Spinal cord (tissue), 10 donors: ENCODE measurements at places on chromosomes 16 and 17.

- DNase-seq, result no peak
Observed at GRCh38 chr16:9302072-9302471, 210.6 kb downstream of the HAPSTR1 start.

DNA sequence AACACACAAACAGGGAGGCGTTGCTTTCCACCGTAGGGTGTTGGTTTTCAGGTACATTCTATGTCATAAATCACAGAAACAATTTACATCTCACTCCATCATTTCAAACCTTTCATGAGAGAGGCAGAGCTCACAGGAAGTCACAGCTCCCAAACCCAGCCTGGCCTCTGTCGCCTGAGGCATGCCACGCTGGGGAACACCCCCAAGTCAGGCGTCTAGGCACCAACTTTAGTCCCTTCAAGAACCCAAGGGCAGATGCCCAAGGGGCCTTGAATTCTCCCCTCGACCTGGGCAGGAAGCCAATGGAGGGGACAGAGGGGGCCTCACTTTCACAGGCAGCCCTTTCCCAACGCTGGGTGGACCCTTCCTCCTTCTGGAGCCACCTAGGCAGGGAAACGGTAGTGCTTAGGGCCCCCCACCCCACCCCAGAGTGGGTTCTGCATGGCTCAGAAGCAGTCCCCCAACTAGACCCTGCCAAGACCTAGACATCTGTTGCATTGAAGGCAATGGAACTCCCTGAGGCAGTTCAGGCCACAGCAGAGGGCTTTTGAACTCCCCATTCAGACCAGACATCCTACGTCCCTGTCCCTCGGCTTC, 10.6 kb downstream of the TBX4 start:
- DNase-seq, result no peak

- no peak for DNase-seq
Observed at GRCh38 chr17:14353861-14354474, 53.1 kb downstream of the HS3ST3B1 start.

DNA sequence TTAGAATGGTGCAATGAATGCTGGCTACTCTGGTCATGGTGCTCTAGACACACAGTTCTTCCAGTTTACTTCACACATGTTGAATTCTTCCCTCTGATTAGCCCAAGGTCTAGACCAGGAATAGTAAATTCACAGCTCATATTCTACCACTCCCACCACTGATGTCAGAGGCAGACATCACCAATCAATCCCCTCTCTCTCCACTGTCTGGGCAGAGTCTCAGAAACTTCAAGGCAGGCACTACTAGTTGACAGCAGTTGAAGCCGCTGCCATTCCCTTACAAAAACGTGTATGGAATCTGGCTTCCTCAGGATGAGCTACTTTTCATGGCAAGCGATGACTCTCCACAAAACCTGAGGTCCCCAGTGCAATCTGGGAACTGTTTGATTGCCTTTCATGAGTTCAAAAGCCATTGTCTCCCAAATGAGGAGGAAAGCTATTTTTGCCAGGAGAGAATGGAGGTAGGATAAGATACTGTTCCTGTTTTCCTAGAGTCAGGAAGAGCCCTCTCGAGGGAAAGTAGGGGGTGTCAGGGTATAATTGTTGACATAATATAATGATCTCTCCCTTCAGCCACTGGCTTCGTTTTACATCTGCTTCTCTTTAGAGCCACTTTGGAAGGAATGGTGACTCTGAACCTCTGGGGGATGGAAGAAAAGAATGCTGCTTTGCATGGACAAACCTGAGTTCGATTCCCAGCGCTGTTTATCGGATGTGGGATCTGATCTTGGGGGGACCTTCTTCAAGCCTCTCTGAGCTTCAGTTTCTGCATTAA, 90.0 kb downstream of the FOXL1 start:
- DNase-seq, result no peak

GRCh38 chr17:81917565-81918332, at the start of gene SIRT7:
TSS of gene SIRT7 (minus strand) at chr17:81918176. CDS start at chr17:81918131, 45 bp downstream.
- peak; percentile 74 for DNase-seq

- DNase-seq, result peak; percentile 76
Observed at GRCh38 chr16:87569601-87570571, 32.4 kb upstream of the JPH3 start.

- no peak for DNase-seq
Observed at GRCh38 chr16:22161999-22162655, at the start of gene SDR42E2. TSS of gene SDR42E2 (plus strand) at chr16:22162506. CDS start at chr16:22165583, 3,077 bp downstream.

DNA sequence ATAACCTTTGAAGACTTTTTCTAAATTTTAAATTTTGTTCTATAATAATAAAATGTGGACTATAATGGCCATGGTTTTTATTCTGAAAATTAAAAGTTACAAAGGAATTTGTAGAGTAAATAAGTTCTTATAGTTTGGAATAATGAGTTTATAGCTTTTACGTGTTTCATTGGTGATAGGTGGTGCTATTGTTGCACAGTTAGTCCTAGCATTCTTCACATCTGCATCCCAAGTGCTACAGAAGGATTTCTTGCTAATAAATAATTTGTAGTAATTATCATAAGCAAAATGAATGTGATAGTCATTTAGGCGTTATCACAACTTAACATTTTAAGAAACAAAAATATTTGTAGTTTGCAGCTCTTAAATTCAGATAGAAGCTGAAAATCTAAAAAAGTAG, 67.9 kb downstream of the BCAS3 start:
- DNase-seq, result no peak

DNA sequence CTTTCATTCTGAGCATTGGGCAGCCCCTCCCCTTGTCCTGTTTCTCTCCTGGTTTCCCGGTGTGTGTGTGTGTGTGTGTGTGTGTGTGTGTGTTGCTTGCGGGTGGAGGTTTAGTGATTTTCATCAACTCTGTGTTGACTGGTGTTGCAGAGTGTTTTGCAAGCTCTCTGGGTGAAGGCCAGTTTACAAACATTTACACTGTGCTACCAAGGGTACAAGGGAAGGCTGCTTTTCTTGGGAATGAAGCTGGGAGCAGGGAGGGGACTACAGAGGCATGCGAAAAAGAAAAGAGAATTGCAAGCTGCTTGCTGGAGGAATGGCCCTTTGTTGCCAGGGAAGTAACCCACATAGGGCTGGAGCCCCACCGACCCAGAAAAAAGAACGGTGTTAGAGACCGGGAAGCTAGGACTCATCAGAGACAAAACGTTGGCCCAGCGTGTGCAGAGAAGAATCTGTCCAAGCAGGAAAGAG, 29.6 kb downstream of the HS3ST3B1 start:
- DNase-seq, result no peak

GRCh38 chr16:28237754-28238357, 26.1 kb upstream of the XPO6 start:
- DNase-seq, result no peak

DNA sequence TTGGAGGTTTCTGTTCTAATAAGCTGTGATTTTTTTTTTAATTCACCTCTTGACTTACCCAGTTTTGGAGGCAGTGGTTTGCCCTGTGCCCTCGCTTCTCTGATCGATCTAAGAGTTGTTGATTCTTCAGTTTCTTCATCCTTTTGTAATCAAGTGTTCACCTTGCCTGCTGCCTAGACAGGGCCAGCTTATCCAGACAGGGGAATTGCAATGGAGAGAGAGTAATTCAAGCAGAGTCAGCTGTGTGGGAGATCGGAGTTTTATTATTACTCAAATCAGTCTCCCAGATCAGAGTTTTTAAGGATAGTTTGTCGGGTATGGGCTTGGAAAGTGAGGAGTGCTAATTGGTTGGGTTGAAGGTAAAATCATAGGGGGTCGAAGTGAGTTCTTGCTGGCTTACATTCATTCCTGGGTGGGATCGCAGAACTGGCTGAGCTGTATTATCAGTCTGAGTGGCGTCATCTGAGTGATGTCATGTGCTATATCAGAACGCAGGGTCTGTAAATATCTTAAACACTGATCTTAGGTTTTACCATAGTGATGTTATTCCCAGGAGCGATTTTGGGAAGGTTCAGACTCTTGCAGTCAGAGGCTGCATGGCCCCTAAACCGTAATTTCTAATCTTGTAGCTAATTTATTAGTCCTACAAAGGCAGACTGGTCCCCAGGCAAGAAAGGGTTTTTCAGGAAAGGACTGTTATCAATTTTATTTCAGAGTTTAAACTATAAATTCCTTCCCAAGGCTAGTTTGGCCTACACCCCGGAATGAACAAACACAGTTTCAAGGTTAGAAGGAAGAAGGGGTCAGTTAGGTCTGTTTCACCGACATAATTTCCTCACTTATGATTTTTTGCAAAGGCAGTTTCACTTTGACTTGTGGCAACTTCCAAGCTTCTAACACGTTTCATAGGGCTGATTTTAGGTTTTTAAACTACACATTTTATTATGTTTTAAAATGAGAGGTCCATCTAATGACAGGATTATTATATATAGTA, 21.5 kb upstream of the KCNJ16 start:
- DNase-seq, result no peak

DNA sequence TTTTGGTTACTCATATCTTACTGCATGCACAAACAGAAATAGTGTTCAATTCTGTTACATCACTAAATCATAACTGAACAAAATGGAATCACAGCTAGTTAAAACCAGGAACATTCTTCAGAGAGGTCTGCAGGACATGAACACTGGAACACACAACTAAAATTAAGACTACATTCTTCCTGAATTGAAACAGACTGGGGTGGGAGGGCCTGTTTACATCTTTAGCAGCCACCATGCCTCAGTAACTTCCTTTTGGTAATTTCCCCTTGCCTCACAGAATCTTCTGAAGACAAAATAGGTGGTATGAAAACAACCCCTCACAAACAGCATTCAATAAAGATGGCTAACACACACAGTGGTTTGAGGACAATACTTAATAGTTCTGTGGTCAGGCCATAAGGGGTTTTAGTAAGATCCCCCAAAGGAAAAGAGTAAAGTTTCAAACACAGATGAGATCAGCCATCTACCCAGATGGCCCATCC, 6.5 kb downstream of the MARF1 start:
- no peak for DNase-seq

GRCh38 chr16:65875381-65876055, 491.0 kb upstream of the CDH5 start:
- no peak for DNase-seq

GRCh38 chr17:46152423-46152822, 40.8 kb downstream of the KANSL1 start:
- no peak for DNase-seq

DNA sequence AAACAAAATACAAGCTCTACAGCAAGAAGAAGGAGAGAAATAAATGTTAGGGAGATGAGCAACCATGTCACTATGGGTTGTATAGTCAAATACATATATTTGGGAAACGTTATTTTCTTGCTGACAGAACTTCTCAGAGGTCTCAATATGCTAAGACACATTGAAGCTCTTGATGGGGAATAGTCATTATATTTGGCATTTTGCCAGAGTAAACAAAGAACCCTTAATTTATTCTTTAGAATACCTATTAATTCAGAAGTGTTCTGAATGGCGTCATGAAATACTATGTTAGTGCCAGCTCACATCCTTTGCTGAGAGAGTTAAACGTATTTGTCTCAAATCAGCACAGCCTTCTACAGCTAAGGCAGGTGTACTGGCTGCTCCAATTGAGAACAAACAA, 458.9 kb downstream of the CDH13 start:
- no peak for DNase-seq

DNA sequence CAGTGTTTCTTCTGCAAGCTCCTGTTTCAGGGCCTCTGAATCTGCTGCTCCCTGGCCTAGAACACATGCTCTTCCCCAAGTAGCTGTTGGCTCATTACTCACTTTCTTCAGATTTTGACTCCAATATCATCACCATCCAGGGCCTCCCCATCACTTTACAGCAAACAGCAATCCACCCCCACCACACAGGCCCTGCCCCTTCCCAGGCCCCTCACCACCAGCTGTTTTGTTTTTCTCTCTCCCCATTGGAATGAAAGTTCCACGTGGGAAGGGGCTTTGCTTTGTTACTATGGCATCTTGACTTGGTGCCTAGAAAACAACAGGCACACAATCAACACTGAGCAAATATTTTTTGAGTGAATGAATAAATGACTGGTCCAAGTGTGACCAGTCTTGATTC, 4.0 kb downstream of the TMEM170A start:
- DNase-seq, result peak; percentile 48

GRCh38 chr16:50442221-50442620, 73.4 kb upstream of the BRD7 start:
- no peak for DNase-seq

- no peak for DNase-seq
Observed at GRCh38 chr17:16928406-16929034, 43.4 kb downstream of the TNFRSF13B start.

DNA sequence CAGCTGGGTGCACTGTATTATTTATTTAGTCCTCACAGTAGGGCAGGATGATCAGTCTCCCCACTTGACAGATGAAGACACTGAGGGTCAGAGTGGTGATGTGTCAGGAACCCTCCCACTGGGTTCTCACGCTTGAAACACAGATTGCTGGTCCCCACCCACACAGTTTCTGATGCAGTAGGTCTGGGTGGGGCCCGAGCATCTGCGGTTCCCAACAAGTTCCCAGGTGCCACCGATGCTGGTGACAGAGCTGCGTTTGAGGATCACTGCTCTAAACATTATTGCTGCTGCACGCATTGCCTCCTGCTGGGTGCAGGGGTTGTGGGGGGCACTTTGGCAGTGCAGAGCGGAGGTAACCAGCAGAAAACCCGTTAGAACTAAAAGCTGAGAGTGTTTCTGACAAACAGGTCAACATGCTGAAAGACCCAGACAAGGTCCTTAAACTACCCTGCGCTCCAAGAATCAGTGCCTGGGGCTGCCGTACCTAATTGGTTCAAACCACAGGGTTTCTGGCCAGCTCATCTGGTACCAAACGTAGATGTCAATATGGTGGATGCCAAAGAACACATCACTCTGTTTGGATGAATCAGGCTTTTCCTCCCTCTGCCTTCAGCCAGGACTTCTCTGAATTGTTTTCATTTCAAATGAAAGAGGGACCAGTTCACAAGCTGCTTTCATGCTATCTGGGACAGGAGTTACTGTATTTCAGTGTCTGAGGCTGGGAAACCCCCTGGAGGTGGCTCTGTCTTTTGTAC, 76.0 kb downstream of the ABCC1 start:
- peak; percentile 77 for DNase-seq

GRCh38 chr16:20383106-20384029, 21.2 kb downstream of the PDILT start:
- DNase-seq, result peak; percentile 72

DNA sequence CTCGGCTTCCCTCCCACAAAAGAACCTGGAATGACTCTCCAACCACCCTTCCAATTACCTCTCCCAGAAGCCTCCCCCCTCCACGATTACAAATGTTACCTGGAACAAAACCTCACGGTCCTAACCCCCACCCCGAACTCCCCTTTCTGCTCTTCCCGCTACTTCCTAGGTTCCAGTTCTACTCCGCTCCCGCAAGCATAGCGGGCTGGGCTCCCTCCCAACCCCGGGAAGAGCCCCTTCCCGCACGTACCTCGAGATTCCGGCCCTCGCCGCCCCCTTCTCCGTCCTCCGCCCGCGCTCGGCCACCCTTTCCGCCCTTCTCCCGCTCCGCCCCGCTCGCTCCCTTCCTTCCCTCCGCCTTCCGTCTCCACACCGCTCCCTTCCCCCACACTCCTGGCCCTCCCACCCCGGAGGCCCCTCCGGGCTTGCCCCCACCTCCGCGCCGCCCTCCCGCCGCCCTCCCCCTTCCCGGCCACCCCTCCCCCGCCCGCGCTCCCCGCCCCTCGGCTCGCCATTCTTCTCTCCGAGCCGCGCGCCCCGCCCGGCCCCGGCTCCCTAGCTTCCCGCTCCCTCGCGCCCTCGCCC, 457 bp downstream of the CHTF8 start:
- no peak for DNase-seq
